ENCODE measurements at places on chromosomes 1 and 21. TPM values are rescaled to one million over a fixed set of nuclear protein-coding genes. Genes with fewer than 3 reads are reported as not detected.

- DNase-seq = peak; percentile 25
- no peaks in the 10 kb centered on the region for H3K36me3 ChIP-seq
- H3K27me3 ChIP-seq = peaks cover 40% of the 10 kb centered on the region
- no peak overlapping the region for H3K27ac ChIP-seq
- H3K4me1 ChIP-seq = peaks cover 18% of the 10 kb centered on the region
Observed at GRCh38 chr1:169106921-169107602, 572 bp downstream of the ATP1B1 start.

GRCh38 chr1:238624776-238625175 lies 734.1 kb upstream of the ZP4 start:
- no peaks in the 10 kb centered on the region for H3K36me3 ChIP-seq
- H3K27ac ChIP-seq = no peak overlapping the region
- no peak overlapping the region for H3K4me3 ChIP-seq
- H3K4me1 ChIP-seq = no peaks in the 10 kb centered on the region
- H3K27me3 ChIP-seq = no peaks in the 10 kb centered on the region
- no peak for DNase-seq

DNA sequence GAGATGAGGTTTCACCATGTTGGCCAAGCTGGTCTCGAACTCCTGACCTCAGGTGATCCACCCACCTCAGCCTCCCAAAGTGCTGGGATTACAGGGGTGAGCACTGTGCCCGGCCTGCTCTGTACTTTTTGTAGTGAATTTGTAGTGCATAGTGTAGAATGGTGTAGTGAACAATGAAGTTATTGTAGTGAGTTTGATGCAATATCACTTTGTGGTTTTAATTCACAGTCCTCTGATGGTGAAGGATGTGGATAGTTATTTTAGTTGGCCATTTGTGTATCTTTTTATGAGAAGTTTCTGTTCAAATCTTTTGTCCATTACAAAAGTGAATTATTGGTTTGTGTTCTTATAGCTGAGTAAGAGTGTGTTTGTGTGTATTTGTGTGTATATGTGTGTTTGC lies 57.6 kb downstream of the PDE4B start:
- no peak for DNase-seq
- H3K4me1 ChIP-seq = no peaks in the 10 kb centered on the region
- H3K27me3 ChIP-seq = no peaks in the 10 kb centered on the region
- H3K4me3 ChIP-seq = no peak overlapping the region

DNA sequence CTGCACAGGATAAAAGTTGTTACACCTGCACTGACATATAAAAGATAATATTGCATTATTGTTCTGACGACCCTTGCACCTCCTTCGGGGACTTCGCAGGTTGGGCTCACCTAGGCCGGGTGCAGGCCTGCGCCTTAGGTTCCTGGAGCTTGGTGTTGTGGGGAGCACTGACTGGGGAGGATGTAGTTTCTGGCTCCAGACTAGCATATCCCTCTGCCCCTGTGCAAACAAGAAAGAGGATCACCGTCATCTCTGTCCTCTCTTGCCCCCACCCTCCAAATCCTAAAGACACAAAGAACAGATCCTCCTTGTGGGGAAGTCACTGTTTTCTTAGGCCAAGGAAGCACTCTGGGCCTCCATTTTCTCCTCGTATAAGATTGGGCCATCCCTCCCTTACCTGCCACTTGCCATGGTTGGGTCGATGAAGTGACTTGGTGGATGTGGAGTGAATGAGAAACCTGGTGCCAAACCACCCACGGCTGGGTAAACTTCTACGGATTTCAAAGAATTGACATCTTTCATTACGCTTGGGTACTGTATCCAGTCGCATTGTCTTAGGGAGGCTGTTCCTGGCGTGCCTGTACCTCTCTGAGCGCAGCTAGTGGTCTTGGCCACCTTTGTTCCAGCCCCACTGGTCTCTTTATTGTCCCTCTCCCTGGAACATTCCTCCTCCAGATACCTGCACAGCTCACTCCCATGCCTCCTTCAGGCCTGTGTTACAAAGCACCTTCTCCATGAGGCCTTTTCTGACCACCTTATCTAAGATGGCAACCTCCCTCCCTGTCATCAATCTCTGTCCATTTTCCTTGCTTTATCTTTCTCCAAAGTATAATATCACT lies 34.4 kb upstream of the PKP1 start:
- no peaks in the 10 kb centered on the region for H3K36me3 ChIP-seq
- H3K4me3 ChIP-seq = no peak overlapping the region
- H3K4me1 ChIP-seq = no peaks in the 10 kb centered on the region
- peaks cover 42% of the 10 kb centered on the region for H3K27me3 ChIP-seq

GRCh38 chr1:227733751-227734545 lies 1.2 kb downstream of the JMJD4 start:
- DNase-seq = no peak
- H3K4me1 ChIP-seq = peaks cover 9% of the 10 kb centered on the region
- peak overlapping the region; percentile 81 for H3K27ac ChIP-seq

DNA sequence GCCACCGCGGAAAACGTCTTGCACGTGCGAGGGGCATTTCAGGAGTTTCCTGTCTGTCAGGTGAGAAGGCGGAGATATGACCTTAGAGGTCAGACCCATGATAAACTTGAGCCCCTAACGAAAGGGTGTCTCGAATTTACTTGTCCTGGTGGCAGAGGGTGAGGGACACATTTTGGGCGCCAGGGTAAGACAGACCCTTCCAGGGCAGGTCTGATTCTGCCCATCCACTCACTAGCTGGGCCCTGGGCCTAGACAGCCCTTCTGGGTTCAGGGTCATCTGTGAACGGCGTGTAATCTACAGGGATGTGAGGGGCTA lies 395 bp upstream of the CSRP1 start:
- no peaks in the 10 kb centered on the region for H3K27me3 ChIP-seq
- no peaks in the 10 kb centered on the region for H3K36me3 ChIP-seq
- H3K4me1 ChIP-seq = peaks cover 16% of the 10 kb centered on the region
- H3K27ac ChIP-seq = peak overlapping the region; percentile 60
- peak overlapping the region; percentile 48 for H3K4me3 ChIP-seq

- H3K36me3 ChIP-seq = no peaks in the 10 kb centered on the region
- DNase-seq = no peak
- H3K4me3 ChIP-seq = no peak overlapping the region
- H3K4me1 ChIP-seq = no peaks in the 10 kb centered on the region
- H3K27ac ChIP-seq = no peak overlapping the region
Observed at GRCh38 chr1:64519901-64520300, 50.0 kb downstream of the CACHD1 start.

GRCh38 chr1:228283043-228283371 lies 75.2 kb downstream of the OBSCN start:
- DNase-seq = peak; percentile 49
- H3K27ac ChIP-seq = no peak overlapping the region
- H3K4me3 ChIP-seq = no peak overlapping the region
- H3K4me1 ChIP-seq = peaks cover 53% of the 10 kb centered on the region
- H3K27me3 ChIP-seq = peaks cover 26% of the 10 kb centered on the region
- no peaks in the 10 kb centered on the region for H3K36me3 ChIP-seq

DNA sequence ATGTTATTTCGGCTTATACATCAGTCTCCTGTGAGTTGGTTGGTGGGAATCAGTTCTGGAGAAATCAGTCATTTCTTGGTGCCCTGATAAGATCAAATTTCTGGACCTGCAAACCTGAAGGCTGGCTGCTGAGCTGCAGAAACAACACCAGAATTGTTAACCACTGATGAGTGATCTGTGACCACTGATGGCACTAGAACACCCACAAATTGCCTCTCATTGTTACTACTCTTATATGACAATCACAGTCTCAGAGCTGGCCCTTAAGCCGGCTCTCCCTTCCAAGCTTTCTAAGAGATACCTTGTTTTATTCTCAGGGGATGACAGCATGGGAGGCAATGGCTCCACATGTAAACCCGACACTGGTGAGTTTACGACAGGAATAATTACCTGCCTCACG lies 1.9 kb downstream of the C1orf162 start:
- H3K4me1 ChIP-seq = peaks cover 14% of the 10 kb centered on the region
- peaks cover 8% of the 10 kb centered on the region for H3K36me3 ChIP-seq
- H3K27me3 ChIP-seq = no peaks in the 10 kb centered on the region
- DNase-seq = no peak

DNA sequence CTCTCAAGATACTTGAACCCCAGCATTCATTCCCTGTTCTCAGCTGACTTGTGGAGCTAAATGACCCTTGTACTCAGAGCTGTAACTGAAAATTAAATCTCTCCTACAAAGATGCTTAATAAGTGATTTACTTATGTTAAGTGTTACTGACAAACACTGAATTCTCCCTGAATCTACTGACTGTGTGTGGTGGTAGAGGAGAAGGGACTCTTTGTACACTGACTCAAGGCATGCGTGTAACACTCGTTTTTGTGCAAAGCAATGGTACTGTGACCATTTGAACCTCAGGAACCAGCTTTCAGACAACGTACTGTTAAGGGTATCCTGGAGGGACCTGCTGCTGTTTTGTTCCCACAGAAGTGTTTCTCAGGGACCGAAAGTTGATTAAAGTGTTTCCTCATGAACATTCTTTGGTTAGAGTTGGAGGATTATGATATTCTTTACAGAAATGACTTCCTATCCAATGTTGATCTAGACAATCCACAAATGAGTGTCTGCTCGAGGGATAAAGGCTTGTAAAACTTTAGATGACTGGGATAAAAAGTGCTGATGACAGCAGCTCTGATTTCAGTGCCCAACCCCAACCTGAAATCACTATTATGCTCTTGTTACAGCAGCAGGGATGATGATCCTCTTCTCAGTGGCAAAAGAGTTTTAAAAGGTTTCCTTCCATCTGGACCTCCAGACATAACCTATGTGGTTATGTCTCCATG lies 12.8 kb downstream of the RGL1 start:
- no peak overlapping the region for H3K4me3 ChIP-seq
- H3K4me1 ChIP-seq = no peaks in the 10 kb centered on the region
- H3K27me3 ChIP-seq = peaks cover 3% of the 10 kb centered on the region
- no peaks in the 10 kb centered on the region for H3K36me3 ChIP-seq

The KRTAP27-1 gene
- not detected for total RNA-seq

The FMO1 gene
- not detected for total RNA-seq

The LCE2B gene
- total RNA-seq = not detected

The AMY1C gene
- total RNA-seq = not detected

The PTPN22 gene
- total RNA-seq = 1.3 TPM

The KCNN3 gene
- 0.04 TPM for total RNA-seq

Measured in K562 (cell line).